ENCODE measurements at places on chromosomes 7 and 10.
A peak's percentile ranks its signal among the peaks of the same experiment; 100 is the strongest.

GRCh38 chr7:139075031-139075652, 34.4 kb downstream of the ZC3HAV1 start:
- peak; percentile 37 for DNase-seq

DNA sequence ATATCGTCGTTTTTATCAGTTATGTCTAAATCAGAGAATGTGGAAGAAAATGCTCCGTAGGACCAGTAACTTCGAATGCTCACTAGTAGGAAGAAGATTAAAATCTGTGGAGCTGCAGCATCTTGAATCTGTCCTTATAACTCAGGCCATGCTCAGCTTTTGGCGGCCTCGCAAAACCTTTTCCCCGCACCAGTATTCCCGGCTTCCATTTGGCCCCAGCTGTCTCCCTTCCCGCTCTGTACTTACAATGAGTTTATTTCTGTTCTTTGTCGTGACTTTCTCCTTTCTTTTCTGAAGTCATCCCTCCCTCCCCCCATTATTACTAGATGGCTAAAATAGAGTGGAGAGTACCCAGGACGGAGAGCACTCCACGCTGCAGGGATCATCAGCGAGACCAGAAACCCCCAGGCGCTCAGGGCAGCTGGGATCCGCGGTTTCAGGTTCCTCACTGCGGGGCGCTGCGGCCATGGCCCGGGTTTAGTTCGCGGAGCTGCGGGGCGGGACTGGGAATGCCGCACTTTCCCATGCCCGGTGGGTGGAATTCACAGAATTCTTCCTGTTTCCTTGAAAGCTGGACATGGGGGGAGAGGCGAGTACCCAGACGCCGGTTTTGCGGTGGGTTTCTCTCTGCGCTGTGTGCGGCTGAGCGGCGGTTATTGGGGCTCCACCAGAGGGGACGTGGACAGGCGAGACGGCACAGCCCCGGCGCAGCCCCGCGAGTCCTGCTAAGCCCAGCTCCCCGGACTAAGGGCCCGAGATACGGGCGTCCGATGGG, 183.5 kb downstream of the POM121L12 start:
- DNase-seq: no peak

- DNase-seq: no peak
Observed at GRCh38 chr10:96720422-96721206, at the start of gene PIK3AP1. TSS of gene PIK3AP1 (minus strand) at chr10:96720514. CDS start at chr10:96720394, 120 bp downstream.

DNA sequence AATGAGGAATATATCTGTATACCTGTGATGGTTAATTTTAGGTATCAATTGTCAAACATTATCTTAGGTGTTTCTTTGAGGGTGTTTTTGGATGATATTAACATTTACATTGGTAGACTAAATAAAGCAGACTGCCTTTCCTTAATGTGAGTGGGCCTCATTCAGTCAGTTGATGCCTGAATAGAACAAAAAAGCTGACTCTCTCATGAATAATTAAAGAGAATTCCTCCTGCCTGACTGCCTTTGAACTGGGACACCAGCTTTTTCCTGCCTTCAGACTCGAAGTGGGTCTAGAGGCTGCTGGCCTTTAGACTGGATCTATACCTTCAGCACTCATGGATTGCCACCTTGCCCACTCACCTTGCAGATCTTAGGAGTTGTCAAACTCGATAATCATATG, 117.9 kb upstream of the TMEM168 start:
- DNase-seq: no peak

GRCh38 chr10:119460369-119461195, 81.9 kb downstream of the RGS10 start:
- no peak for DNase-seq

DNA sequence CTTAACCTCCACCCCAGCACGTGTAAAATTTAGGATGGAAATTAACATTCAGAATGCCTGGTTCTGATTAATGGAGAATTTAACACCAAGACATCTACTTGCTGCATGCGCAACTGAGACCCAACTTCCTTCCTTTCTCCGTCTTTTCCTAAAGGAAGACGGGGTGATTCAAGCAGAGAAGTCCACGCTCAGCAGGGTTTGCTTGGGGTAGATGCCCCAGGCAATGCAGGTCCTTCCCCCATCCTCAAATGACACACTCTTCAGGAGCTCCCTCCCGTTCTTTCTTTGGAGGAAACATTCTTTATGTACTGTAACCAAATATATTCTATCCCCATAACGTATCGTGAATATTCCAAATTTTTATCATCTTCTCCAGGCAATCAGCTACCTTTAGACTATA, 47.0 kb downstream of the FAM171A1 start:
- DNase-seq: no peak

DNA sequence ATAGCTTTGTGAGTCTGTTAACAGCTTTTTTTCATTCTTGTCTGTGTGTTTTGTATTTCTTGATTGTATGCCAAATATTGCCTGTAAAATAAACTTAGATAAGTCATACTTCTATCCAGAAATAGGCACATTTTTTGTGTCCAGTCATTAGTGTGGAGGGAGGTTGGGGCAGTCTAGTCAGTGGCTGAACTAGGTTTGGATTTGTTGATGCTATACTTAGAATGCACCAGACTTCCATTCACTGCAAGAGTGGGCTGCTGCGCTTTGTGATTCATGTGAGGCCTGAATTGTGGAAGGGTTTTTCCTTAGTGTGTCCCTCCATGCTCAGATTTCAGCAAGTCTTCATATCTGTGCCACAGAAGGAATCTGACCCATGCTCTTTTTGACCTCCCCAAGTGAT, 50.0 kb downstream of the TRUB1 start:
- DNase-seq: no peak

All from activated T-helper 1 cell treated with anti-CD3 and anti-CD28 coated beads, Interleukin-2, amount 50 U/mL, for 16 hours (primary cell).